ENCODE measurements at places on chromosomes 6 and 20.

DNA sequence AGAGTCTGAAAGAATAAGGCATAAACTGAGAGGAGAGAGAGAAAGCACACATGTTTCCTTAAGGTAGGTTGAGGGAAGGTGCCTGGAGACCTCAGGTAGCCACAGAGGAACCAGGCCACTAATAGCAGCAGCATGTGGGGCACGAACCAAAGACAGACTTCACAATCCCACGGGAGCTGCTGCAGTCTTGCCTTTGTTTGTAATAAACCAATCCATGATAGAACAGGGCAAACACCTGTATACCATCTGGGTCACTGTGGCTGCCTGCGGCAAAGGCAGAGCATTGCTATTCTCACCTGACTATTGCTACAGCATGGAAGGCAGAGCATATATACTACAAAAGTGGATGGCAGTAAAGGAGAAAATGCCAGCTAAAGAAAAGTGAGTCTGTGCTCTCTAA is 36.3 kb downstream of the HEBP2 start:
- DNase-seq = no peak

GRCh38 chr6:42762426-42762859 is 16.5 kb upstream of the TBCC start:
- no peak for DNase-seq

- DNase-seq = no peak
Measured at GRCh38 chr6:160544802-160545201, 119.3 kb downstream of the LPA start.

GRCh38 chr20:38132156-38132909 is 32.7 kb downstream of the TGM2 start:
- no peak for DNase-seq

DNA sequence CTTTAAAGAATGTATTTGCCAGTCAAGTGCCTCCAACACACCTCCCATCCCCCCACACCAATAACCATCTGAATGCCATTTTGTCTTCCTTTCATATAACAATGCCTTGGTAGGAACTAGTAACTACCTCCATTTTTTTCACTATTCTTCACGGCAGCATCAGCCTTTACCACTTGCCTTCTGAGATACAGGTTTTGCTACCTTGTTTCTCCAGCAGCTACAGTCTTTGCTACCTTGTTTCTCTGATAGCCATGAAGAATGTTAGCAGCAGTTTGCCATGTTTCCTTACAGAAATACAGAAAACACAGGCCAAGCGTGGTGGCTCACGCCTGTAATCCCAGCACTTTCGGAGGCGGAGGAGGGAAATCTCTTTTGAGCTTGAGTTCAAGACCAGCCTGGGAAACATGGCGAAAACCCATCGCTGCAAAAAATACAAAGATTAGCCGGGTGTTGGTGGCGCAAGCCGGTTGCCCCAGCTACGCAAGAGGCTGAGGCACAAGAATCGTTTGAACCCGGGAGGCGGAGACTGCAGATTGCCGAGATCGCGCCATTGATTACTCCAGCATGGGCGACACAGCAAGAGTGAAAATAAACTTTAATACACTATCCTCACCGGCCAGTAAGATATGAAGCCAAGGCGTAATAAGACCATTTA is 100.9 kb downstream of the HFE start:
- peak; percentile 61 for DNase-seq

GRCh38 chr6:141203902-141204575 is 928.7 kb upstream of the GJE1 start:
- no peak for DNase-seq

DNA sequence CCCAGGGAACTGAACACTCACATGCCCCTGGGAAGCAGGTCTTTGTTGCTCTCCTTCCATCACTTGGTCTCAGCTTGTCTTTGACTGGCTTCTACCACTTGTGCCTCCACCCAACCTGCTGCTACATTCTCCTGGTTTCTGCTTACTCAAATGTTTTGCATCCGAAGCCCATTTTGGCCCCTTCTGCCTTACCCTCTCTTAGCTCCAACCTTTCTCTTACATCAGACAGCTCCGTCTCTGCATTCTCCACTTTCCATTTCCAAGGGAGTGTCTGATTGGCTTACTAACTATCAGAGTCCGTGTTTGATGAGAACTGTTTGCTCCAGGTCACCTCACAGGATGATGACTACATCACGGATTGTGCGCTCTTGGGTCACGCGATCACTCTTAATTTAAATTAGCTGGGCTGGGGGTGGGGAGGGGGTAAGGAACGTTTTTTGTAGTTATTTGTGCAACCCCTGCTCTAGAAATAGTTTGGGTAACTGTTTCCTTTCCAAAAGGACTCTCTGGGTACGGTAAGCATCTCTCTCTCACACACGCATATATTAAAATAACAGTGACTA is 844 bp upstream of the ABRACL start:
- DNase-seq = peak; percentile 39

- no peak for DNase-seq
Measured at GRCh38 chr6:170505306-170505705, 47.8 kb downstream of the PSMB1 start.

- no peak for DNase-seq
Measured at GRCh38 chr6:143732536-143732935, 54.8 kb downstream of the PHACTR2 start.

DNA sequence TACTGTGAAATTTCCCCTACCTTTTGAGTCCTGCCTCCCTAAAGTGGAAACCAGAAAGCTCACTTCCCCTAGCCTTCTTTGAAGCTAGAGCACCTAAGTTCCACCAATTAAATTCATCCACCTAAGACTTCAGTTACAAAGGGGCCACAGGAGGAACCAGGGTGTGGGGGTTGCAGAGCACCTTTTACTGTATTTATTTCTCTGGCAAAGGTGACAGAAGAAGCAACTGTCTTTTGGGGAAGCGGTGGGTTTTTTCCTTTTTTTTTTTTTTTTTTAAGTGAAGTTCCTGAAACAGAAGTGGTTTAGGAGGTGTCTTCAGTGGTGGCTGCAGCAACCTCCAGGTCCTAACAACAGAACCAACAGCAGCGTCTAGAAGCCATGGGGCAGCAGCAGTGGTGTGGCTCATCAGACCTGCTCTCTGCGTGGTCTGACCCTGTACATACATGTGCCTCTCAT is 13.1 kb downstream of the PSMB9 start:
- DNase-seq = peak; percentile 34

DNA sequence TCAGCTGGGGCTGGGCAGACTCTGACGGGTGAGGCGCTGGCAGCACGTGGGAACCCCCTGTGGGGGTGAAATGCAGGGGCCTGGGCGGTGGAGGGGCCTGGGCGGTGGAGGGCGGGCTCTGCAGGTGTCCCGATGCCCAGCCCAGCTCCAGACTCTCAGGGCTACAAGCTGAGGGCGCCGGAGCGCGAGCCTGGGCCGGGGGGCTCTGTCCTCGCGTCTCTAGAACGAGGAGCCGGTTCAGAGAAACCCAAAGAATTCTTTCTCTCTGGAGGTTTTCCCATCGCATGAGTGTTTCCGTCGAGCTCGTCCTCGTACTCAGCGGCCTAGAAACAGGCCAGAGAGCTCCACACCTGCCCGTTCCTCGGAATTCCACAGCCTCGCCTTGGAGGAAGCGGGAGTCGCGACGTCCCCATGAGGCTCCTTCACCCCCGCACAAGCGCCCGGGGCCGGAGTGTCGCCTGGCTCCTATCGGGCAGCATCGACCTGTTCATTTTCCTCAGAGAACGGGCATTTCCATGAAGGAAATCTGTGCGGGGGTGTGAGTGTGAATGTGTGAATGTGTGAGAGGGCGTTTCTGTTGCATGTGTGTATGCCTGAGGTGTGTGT is 76.9 kb downstream of the SMOC2 start:
- no peak for DNase-seq

DNA sequence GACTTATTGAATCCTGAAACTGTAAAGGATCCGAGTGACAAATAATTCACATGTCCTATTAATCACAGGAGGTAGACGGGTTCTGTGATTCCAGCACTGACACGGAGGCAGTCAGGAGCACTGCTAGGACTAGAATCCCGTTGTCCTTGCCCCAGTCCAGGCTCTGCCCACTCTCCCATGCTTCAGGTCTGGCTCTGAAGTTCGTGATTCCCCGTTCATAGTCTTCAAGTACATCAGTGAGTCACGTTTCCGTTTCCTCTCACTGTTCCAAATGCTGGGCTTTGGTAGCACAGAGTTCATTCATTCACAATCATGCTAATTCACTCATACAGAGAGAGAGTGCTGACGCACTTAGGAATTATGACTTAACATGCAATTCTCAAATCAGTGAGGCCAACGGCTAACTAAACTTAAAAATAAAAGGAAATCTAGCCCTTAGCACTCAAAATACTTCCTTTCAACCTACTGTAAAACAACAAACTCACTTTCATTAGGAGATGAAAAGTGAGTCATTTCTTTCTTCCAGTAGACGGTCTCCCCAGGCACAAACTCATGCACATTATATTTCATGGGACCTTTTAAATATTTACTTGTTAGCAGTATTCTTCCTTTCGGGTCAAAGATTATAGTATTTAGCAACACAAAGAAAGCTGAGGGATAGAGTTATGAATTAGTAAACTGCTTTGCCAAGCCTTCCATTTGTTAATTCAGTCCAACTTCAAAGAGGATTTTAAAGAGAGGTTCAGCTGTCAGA is 94.0 kb upstream of the NHSL1 start:
- DNase-seq = peak; percentile 87

Measured in suppressor macrophage (primary cell).